ENCODE measurements at places on chromosomes 3 and 15. TPM values are rescaled to one million over a fixed set of nuclear protein-coding genes. Genes with fewer than 3 reads are reported as not detected.

Gene LMAN1L
- 20.2 TPM for total RNA-seq

Gene HHLA2
- 26.7 TPM for total RNA-seq

Gene LTK
- 0.40 TPM for total RNA-seq

GRCh38 chr15:72579814-72580213 lies 74.7 kb upstream of the GOLGA6B start:
- DNase-seq: no peak

DNA sequence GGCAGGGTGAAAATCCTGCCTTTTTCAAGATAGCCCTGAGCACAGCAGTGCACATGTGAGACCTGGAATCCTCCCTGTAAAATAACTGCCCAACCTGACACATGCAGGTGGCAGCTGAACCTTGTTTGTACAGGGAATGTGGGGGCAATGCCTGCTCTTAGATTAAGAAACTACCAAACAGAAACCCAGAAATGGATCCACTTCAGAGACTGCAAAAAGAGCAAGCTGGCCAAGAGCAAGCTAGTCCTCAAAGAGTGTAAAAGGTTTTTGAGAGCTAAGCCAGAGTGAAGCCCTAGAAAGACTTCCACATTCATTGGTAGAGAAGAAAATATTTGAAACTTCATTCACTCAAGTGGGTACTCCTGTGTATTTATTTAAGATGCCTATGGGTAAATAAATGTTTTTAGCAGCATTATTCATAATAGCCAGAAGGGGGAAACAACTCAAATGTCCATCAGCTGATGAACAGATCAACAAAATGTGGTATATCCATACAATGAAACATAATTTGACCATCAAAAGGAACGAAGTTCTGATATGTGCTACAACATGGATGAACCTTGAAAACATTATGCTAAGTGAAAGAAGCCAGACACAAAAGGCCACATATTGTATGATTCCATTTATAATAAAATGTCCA lies 96.0 kb upstream of the TSC22D2 start:
- no peak for DNase-seq

DNA sequence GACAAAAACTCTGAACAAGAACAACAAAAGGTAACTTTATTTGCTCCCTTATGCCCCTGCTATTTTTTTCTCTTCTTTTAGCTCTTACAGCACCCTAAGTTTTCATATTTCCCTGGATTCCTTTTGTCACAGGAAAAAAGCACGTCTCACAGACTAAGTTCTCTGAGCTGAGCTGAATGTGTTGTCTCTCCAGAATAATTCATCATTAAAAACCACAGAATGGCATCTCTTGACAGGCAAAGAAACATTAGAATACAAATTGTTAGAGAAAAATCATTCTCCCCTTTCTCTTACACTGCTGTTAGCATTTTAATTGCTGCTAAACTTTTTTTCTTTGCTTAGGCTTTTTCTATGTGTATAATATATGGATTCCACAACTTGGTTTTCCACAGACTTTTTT lies 48.7 kb upstream of the SECISBP2L start:
- no peak for DNase-seq

Measured in transverse colon (tissue), 4 donors.